Mesothelial cell of epicardium (in vitro differentiated cells): ENCODE measurements at places on chromosomes 3 and 15. TPM values are rescaled to one million over a fixed set of nuclear protein-coding genes. Genes with fewer than 3 reads are reported as not detected.

Gene ARGFX
- not detected in 3 replicates for total RNA-seq

Gene INSYN1
- 11.7 to 13.2 TPM (median 12.7 TPM) in 3 replicates for total RNA-seq

DNA sequence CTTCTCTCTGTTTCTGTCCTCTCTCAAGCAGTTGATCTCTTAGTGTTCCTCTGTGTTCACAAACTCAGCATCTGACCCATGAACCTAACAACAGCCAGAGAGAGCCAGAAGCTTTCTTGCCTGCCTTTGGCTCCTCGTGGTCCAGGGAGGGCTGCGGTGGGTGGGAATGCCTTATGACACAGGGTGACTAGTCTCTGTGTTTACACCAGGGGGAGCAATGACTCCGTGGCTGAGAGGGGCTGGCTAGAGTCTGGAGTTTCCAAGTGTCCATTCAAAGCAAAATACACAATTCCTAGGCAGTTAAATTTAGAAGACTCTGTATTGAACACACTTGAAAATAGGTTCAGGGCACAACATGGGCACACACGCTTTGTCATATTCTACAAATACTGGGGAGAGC is 370.0 kb upstream of the FRG2C start:
- DNase-seq: peak; percentile 23

GRCh38 chr3:11542551-11542950 is 101.2 kb downstream of the VGLL4 start:
- DNase-seq: no peak
